Renal cortex interstitium (tissue), 15 donors: ENCODE measurements at places on chromosomes 5 and 9. TPM values are rescaled to one million over a fixed set of nuclear protein-coding genes. Genes with fewer than 3 reads are reported as not detected.
A peak's percentile ranks its signal among the peaks of the same experiment; 100 is the strongest.

TICAM2 gene
- 2.8 TPM for polyA plus RNA-seq

SREK1 gene
- polyA plus RNA-seq: 164 TPM

FAM151B gene
- 2.1 TPM for polyA plus RNA-seq

LECT2 gene
- 2.3 TPM for polyA plus RNA-seq

DNA sequence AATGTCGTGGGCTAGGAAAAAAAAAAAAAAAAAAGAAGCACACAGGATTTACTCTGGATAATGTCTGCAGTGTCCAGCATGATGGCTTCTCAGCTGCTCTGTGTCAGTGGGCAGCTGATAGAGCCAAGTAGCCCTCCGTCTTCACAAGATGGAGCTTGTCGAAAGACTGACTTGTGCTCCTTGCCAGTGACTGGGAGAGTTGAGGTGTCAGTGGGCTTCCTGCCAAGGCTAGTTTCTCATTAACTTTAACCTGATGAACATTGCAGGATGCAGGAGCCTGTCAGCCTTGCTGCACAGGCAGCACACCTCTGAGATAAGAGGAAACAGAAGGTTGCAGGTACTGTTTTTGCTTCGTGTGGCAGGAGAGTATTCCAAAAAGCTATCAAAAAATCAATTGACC is 171.4 kb upstream of the SGCD start:
- peak; percentile 26 for DNase-seq

DNA sequence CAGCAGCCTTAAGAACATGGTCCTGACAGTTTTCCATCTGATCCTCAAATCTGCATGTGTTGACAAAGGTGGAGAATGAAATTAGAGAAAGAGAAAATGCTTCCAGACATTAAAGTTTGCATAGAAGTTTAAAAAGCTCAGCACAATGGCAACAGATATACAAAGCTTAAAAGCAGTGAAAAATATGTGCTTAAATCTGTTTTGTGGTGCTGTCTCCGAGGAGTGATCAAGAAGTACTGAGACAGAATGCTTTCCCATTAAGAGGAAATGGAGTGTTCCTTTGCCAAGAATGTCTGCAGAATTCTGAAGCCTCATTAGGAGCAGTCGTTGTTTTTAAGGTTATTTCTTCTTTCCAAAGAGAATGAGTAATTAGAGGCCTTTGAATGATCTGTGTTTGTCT is 131.4 kb downstream of the MCTP1 start:
- DNase-seq: no peak

DNA sequence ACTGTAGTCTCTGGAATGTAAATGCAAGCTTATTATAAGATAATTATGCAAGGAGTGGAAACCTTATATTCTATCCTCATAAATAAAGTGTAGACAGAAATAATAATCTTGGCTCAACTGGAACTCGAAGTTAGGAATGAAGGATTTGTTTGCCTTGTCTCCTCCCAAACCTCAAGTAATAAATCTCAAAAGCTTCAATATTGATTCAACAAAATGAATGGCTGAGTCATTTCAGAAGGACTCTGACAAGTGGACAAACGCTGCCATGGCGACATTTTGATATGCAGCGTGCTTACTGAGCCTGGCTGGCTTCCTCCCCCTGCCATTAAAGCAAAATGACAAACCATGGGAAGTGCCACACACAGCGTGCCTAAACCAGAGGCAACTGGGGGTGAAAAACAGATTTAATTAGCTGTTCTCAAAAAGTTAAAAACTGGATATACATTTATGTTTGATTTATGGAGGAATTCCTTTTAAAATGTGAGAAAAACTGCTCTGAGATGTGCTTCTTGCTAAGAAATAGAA is 10.5 kb upstream of the ADGRV1 start:
- DNase-seq: no peak

DNA sequence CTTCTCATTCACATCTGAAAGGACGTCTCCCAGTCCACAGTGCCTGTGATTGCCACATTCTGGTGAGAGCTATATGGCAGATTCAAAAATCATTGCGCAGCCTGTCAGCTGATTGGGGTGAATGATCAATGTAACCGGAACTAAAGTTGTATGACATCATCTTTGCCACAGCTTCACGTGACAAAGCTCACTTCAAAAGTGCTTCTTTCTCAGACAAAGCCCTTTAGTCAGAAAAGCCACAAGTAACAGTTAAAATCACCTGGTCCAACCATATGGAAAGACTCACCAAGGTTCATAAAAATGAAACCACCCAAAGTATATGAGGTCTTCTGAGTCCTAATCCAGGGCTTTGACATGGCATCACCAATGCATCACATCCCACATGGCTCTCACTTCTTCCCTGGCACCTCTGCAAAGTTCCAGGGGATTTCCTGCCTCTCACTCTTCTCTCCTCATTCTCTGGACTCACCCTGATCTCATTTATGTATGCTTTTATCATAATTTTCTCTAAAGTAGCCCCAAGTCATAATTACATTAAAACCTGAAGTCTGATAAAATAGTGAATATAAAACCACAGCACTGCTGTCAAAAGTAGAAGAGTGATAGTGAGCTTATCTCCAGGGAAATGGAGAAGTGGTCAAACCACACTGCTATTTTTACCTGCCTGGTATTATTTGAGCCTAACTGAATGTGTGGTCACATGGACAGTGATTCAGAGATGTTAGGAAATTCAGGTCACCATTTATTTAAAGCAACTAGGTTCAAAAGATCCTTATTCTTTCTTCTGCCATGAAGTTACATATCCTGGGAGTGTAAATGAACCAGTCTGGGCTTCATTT is 193.1 kb upstream of the PTGER4 start:
- no peak for DNase-seq

DNA sequence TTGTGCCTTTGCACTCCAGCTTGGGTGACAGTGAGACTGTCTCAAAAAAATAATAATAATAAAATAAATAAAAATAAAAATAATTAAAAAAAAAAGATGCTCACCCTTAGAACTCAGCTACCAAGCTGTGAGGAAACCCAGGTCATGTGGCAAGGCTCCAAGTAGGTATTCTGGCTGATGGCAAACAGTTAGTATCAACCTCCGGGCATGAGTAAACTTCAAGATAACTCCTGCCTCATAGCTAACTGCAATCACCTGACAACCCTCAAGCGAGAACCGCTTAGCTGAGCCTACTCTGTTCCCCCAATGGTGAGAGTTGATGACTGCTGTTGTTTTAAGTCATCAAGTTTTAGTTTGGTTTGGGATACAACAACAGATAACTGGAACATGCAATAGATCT is 6.1 kb upstream of the SLC44A1 start:
- no peak for DNase-seq

DNA sequence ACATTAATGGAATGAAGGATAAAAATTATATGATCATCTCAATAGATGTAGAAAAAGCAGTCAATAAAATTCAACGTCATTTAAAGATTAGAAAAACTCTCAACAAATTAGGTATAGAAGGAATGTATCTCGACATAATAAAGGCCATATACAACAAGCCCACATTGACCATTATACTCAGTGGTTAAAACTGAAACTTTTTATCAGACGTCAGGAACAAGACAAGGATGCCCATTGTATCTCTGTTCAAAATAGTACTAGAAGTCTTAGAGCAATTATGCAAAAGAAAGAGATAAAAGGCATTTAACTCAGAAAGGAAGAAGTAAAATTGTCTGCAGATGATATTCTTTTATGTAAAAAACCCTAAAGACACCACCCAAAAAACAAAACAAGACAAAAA is 40.8 kb downstream of the C9 start:
- no peak for DNase-seq
